ENCODE measurements at places on chromosomes 1 and 21.

GRCh38 chr1:224219612-224220059 lies 36.6 kb downstream of the DEGS1 start:
- DNase-seq: no peak

DNA sequence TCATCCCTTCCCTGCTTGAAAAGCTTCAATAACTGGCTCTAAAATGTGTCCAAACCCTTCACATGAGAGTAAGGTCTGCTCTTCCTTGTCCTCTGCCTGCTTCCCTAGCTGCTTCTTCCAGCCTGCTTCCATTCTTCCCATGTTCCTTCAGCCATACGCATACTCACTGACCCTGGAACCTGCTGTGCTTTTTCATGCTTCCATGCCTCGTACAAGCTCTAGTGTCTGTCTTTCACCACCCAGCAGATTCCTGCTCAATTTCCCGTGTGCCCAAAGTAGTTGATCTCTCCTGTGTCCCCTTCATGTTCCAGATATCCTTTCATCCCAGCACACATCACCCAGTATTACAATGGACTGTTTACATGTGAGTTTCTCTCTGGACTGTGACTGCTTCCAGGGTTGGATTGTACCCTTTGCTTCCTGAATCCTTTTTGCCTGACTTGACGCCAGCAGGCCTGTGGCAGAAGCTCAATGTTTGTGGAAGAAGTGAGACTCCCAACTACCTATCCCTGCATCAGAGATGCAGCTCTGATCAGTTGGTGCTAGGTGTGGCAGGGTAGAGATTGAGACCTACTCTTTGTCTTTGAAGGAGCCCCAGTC lies 35.9 kb upstream of the RNF19B start:
- DNase-seq: no peak

DNA sequence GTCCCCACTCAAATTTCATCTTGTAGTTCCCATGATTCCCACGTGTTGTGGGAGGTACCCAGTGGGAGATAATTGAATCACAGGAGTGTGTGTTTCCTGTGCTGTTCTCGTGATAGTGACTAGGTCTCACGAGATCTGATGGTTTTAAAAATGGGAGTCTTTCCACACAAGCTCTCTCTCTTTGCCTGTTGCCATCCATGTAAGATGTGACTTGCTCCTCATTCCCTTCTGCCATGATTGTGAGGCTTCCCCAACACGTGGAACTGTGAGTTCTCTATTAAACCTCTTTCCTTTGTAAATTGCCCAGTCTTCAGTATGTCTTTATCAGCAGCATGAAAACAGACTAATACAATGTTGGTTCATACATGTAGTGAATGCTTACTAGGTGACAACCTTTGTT lies 163.2 kb upstream of the PALMD start:
- no peak for DNase-seq

- DNase-seq: no peak
Measured at GRCh38 chr1:184072376-184072775, 20.8 kb downstream of the TSEN15 start.

GRCh38 chr21:31993826-31994825 lies 121.3 kb downstream of the HUNK start:
- no peak for DNase-seq

- DNase-seq: peak; percentile 55
Measured at GRCh38 chr1:182430263-182431068, 19.5 kb upstream of the RGSL1 start.

DNA sequence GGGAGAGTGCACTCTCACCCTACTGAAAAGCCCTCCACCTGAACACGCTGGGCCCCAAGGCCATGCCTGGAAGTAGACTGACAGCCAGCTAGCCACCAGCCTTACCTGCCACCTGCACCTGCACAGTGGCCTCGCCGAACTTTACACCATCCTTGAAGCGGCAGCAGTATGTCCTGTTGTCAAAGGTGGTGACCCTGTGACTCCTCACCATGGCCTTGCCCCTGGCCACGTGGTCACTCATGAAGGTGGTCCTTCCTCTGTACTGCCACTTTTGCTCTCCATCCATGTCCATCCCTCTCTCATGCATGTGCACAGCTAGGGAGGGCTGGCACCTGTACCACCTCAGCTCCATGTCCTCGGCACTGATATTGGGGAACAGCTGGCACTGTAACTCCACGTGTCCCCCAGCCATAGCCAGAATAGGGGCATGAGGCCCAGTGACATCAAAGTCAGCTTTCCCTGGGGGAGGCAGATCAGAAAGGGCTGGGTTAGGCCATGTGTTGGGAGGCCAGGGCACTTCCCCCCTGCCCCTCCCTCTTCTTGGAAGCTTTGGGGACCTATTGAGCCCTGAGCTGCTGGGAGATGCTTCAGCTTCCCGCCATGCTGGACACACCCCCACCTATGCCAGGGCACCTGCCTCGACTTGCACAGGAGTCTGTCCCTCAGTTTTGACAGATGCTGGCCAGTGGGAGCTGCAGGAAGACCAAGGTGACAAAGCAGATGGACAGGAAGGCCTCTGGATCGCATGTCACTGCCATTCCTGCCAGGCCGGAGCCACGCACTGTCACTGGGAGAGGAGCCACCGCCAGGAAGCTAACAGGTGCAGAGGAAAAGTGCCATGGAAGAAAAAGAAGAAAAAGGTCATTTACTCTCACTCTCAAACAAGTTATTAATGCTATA lies 24.6 kb downstream of the RNF187 start:
- DNase-seq: no peak

DNA sequence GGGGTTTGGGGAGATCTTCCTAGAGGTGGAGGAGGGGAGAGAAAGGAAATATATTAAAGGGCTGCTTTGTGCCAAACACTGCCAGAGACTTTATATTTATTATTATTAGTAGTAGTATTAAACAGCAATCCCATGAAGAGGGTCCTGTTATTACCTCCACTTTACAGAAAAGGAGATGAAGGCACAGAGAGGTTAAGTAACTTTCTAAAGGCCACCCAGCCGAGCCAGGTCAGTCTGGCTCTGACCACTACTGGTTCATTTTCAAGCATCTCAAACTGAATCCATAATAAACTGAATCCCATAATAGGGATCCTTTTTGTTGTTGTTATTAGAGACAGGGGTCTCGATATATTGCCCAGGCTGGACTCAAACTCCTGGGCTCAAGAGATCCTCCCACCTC lies 12.6 kb downstream of the NCMAP start:
- no peak for DNase-seq

DNA sequence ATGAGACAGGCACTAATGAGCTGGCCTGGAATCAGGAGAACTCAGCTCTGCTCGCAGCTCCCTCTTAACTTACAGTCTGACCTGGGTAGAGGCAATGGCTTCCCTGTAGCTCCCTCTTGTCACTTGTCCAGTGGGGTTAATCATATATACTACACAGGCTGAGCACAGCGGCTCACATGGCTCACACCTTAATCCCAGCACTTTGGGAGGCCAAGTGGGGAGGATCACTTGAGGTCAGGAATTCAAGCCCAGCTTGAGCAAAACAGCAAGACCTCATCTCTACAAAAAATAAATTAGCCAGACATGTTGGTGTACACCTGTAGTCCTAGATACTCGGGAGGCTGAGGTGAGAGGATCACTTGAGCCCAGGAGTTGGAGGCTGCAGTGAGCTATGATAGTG lies 4.2 kb downstream of the S100A6 start:
- no peak for DNase-seq

- no peak for DNase-seq
Measured at GRCh38 chr1:185929776-185930175, 195.6 kb downstream of the HMCN1 start.

DNA sequence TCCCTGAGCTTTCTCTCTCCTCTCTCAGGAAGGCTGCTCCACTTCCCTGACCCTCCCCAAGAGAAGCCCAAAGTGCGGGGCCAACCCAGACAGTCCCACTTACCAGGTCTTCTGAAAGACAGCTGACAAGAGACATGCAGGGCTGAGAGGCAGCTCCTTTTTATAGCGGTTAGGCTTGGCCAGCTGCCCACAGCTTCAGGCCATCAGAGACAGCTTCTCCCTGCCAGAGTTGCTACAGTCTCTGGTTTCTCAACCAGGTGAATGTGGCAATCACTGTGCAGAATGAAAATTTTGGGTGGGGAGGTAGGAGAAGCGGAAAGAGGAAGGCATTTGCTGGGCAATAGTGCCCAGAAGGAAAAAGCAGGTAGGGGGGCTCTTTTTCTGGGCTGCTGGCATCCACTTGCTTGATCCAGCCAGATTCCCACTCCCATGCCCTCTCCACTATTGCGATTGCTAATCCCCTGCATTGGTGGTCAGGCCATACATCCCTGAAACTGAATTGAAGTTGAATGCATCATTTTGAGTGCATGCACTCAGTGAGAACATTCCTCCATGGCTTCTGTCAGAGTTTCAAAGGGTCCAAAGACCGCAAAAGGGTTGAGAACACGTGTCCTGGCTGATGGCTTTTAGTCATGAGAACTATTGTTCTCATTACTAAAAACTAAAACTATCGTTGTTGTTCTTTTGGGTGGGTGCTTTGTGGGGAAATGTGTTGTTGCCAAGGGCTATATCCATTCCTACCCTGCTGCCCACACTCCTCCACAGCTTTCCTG lies at the start of gene S100A8:
Gene S100A8, minus strand, starts transcription at position 136 of the 773 bp plus-strand sequence. CDS start 538 bp downstream, outside the sequence.
- DNase-seq: no peak

DNA sequence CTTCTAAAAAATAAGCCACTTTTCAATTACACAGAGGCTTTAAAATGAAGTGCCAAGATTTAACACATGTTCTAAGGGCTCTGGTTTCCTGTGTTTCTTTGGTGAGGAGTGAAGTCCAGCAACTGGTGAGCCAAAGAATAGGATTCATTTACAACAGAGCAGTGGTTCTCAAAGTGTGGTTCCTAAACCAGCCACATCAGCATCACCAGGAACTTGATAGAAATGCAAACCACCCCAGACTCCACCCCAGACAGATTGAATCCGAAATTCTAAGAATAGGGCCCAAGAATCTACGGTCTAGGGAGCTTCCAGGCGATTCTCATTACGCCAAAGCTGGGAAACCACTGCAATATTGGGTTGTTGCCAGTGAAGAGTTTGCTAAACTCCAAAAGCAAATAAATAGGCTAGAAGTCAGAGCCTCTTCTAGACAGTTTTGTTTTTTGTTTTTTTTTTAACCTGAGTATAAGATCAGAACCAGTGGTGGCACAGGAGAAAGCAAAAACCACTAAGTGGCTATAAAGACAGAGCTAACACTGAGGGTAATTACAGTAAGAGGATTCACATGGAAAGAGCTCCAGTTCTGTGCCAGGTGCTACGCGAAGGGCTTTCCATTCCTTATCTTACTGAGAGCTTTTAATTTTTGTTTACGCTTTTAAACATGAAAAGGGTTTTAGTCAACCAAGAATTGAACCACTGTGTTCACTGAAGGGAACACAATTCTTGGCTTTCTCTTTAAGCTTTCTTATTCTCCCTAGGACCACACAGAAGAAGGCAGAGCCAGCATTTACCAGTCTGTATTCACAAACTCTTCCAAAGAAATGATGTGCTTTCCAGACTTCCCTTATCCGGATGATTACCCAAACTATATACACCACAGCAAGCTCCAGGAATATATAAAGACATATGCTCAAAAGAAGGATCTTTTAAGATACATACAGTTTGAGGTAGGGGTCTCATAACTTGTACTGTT lies 42.4 kb upstream of the FMO2 start:
- DNase-seq: no peak

- no peak for DNase-seq
Measured at GRCh38 chr1:49197081-49197480, 420.4 kb upstream of the BEND5 start.

GRCh38 chr1:208090388-208091301 lies 153.5 kb downstream of the PLXNA2 start:
- no peak for DNase-seq

GRCh38 chr1:28592321-28593071 lies 431 bp downstream of the RAB42 start:
- DNase-seq: no peak

- DNase-seq: no peak
Measured at GRCh38 chr1:203714446-203714845, 50.5 kb upstream of the LAX1 start.

GRCh38 chr21:33546086-33546485 lies 3.2 kb downstream of the SON start:
- DNase-seq: no peak

DNA sequence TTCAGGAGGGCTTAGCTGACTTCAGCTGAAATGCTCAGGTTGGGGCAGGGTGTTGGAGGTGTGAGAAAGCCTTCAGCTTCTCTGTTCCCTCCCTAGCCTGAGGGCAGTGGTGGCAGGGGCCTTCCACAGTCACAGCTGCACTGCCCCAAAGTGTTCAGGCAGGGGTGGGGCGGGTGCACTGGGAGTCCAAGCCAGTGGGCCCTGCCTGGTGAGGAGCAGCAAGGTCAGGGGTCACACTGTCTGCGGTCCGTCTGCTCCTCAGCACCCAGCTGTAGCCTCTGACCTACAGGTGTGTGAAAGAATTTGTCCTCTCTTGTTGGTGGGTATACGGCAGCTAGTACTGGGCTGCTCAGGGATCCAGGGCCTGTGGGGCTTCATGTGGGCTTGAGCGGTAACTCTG lies 490.4 kb upstream of the NCAM2 start:
- no peak for DNase-seq

DNA sequence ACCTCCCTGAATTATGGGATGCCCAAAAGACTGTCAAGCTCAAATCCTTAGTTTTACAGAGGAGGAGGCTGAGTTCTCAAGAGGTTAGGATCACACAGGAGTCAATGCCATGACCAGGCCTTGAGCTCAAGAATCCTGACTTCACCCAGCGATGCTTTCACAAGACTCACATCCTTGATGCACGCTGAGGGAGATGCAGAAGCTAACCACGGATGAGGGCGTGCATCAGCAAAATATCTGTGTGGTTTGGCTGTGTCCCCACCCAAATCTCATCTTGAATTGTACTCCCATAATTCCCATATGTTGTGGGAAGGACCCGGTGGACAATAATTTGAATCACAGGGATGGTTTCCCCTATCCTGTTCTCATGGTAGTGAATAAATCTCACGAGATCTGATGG lies 133.2 kb downstream of the KCNJ6 start:
- no peak for DNase-seq

DNA sequence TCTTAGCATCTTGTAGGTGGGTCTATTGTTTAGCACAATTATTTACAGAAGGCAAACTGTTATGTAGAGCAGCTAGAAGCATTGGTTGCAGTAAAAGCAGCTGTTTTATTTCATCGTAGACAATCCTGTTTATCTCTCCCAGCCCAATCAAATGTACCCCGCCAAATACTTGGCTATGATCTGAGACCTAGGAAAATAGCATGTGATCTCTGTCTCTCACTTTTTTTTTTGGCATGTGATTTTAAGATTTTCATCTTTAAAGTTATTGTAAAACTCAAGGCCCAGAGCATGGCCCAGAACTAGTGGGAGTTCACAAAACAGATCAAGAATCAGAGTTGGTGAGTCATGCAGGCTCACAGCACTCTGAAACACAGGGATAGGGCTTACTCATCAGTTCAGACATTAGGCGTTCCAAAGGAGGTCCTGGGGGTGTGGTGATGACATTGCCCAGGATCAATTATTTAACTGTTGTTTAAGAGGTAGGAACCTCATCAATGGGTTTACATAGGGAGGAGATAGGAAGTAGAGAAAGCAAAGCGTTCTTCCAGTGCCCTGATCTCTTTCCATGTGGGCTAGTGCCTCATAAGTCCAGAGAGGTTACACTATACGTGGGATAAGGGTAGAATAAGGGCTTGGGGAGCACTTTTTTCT lies 40.2 kb downstream of the TBX19 start:
- no peak for DNase-seq

- no peak for DNase-seq
Measured at GRCh38 chr1:95006681-95007080, 66.1 kb downstream of the ALG14 start.

GRCh38 chr21:38120984-38121855 lies 135.6 kb upstream of the KCNJ15 start:
- DNase-seq: no peak

GRCh38 chr1:203390298-203390697 lies 39.4 kb upstream of the FMOD start:
- DNase-seq: no peak

Measured in CD4-positive, alpha-beta T cell treated with Interleukin-15 for 4 hours (primary cell).